Activated T-helper 2 cell treated with anti-CD3 and anti-CD28 coated beads, Interferon-gamma antibody, Interleukin-2, Interleukin-4, amounts not matched to agents 10 μg/mL and 5 μg/mL and 100 μg/mL, durations not matched to agents 14 hours and 24 hours and 36 hours (primary cell): ENCODE measurements at places on chromosomes 4 and X.

DNA sequence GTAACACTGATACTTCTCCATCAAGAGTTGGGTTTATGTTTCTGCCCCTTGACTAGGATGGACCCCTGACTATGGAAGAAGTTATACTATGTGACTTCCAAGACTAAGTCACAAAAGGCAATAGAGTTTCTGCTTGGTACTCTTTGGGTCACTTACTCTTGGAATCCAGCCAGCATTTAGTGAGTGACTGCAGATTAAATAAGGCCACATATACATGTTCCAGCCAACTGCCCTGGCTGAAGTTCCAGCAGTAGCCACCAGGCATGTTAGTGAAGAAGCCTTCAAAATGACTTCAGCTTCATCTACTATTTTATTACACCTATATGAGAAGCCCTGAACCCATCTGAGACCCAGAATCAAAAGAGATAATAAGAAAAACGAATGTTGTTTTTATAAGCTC, 524.0 kb downstream of the DMD start:
- DNase-seq, result no peak

DNA sequence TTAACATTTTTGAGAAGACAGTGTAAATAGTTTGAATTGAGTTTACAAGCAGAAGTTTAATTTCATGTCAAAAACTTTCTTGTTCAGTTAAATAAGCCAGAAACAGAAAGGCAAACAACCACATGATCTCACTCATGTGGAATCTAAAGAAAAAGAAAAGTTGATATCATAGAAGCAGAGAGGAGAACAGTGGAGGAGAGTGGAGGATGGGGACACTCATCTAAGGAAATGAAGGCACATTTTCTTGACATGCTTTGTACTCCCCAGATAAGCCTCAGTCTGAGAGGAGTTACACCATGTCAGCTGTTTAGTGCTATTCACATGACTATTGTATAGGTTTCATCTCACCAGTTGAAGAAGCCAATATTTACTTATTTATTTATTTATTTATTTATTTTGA, 13.5 kb downstream of the SNCA start:
- DNase-seq, result no peak

GRCh38 chrX:74242050-74242449, 61.9 kb upstream of the ZCCHC13 start:
- no peak for DNase-seq

DNA sequence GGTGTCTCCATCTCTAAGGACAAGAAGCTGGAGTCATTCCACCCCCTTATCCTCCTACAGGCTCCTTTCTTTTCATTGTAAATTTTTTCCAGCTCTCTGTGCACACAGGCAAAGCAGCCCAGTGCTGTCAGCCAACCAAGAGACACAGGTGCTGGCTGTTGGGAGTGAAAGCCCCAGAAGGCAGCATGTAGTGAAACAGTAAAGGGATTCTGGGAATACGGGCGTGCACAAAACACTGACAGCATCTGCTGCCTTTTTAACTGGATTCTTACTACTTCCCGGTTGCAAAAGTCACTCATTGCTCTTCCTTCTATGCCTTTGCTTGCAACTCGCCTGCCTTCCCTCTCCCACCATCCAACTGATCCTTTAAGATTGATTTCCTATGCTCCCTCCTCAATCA, 208.6 kb upstream of the PRPS2 start:
- DNase-seq, result no peak

DNA sequence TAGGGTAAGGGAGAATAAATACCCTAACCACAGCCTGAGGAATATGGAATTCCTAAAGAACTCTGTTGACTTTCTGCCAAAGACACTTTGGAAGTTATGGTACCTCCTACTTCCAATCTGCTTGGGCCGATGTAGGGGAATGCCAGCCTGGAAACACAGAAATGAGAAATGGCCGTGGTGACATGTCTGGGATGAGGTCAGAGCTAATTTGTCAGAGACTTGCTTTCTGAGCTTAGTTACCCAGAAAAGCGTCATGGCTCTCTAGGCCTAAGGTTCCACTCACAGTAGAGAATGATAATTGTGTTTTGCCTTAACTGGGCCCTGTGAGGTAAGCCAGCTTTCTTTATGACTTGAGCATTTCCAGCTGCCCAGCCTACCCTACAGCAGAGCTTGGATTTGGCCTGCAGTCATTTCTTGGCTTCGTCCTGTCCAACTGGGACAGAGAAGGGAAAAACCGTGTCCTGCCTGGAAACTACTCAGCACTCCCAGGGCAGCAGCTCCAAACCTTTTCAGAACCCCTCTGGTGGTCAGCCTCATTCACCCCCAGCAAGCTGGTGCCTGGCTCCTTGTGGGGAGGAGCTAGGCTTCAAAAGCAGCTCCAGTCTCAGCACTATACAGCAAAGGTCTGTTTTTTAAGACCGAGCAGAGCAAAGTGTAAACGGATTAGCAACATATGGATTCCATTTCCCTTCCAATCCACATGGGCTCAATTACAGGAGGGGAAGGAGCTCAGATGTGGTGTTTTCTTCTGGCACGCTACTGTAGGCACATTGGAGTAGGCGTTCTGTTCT, 92.3 kb downstream of the RLIM start:
- no peak for DNase-seq

GRCh38 chr4:53371049-53371448, 5.2 kb upstream of the SCFD2 start:
- no peak for DNase-seq
